ENCODE measurements at places on chromosomes 16 and 17.
A peak's percentile ranks its signal among the peaks of the same experiment; 100 is the strongest.

GRCh38 chr17:57966246-57966645, 11.0 kb upstream of the CUEDC1 start:
- no peak overlapping the region for H3K27ac ChIP-seq
- no peak overlapping the region for H3K4me3 ChIP-seq
- no peaks in the 10 kb centered on the region for H3K27me3 ChIP-seq
- H3K36me3 ChIP-seq: no peaks in the 10 kb centered on the region
- no peaks in the 10 kb centered on the region for H3K4me1 ChIP-seq

DNA sequence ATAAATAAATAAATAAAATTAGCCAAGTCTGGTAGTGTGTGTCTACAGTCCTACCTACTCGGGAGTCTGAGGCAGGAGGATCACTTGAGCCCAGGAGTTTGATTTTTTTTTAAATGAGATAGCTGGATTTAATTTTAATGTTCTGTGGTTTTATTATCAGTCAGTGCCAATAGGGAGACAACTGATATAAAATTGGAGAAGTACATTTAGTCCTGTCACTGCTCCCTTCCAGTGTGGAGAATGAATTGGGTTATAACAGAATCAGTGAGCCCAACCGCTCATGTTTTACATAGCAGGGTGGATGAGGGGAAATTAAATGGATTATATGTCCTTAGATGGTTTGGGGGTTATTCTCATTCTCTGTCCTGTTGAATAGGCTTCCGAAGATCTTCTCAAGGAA, 6.2 kb downstream of the NME1 start:
- H3K4me3 ChIP-seq: no peak overlapping the region
- no peaks in the 10 kb centered on the region for H3K4me1 ChIP-seq
- DNase-seq: no peak
- no peak overlapping the region for H3K27ac ChIP-seq
- H3K27me3 ChIP-seq: no peaks in the 10 kb centered on the region
- peaks cover 14% of the 10 kb centered on the region for H3K36me3 ChIP-seq

DNA sequence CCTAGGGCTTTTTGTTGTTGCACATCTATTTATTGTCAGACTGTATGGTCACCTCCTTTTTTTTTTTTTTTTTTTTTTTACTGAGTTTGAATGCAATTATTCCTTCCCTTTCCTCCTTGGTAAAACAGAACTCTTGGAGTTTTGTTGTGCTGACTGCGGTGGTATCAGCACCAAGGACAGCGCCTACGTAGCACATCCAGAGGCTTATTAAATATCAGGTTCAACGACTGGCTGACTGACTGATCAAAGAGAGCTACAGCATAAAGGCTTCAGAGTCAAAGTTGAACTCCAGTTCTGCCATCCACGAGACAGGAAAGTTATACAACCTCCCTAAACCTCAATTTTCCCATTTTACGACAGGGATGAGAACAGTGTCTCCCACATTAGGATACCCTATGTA, 86.1 kb upstream of the RBFOX1 start:
- DNase-seq: no peak
- no peaks in the 10 kb centered on the region for H3K4me1 ChIP-seq
- no peak overlapping the region for H3K27ac ChIP-seq

GRCh38 chr16:54173490-54173889, 113.1 kb downstream of the IRX3 start:
- H3K27me3 ChIP-seq: peaks cover 2% of the 10 kb centered on the region
- no peaks in the 10 kb centered on the region for H3K4me1 ChIP-seq
- no peak for DNase-seq
- no peak overlapping the region for H3K4me3 ChIP-seq
- H3K36me3 ChIP-seq: no peaks in the 10 kb centered on the region

DNA sequence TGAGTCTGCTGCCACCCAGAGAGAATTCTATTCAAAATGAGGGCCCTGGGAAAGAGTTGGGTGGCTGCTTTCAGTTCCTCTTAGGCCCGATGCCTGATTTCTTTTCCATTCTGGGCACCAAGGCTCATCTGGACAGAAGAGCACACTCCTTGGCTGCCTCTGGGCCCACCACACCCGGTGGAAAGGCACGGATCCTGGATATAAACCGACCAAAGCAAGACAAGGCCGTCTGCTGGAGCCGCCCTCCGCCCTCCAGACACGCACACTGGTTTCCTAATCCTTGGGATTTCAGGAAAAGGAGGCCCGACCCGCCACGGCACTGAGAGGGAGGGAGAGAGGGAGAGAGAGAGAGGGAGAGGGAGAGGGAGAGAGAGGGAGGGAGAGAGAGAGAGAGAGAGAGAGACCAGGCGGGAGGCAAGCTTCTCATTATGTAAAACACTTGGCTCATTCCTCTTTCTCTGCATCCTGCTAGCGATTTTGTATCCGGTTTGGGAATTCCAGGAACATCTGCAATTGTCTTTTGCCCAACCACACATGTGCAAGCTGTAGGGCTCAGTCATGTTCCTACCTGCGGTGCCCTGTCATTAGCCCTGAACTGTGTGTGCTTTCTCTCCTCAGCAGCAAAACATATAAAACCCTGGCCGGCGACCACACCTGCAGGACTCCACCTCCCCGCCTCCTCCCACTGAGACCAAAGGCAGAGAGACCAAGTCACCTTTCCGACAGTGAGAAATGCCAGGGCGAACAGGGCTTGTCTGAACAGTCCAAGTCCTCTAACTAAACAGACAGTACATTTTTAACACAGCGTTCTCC, 347.2 kb downstream of the SOX9 start:
- H3K36me3 ChIP-seq: no peaks in the 10 kb centered on the region
- DNase-seq: peak; percentile 69
- peaks cover 7% of the 10 kb centered on the region for H3K4me1 ChIP-seq
- no peak overlapping the region for H3K4me3 ChIP-seq

DNA sequence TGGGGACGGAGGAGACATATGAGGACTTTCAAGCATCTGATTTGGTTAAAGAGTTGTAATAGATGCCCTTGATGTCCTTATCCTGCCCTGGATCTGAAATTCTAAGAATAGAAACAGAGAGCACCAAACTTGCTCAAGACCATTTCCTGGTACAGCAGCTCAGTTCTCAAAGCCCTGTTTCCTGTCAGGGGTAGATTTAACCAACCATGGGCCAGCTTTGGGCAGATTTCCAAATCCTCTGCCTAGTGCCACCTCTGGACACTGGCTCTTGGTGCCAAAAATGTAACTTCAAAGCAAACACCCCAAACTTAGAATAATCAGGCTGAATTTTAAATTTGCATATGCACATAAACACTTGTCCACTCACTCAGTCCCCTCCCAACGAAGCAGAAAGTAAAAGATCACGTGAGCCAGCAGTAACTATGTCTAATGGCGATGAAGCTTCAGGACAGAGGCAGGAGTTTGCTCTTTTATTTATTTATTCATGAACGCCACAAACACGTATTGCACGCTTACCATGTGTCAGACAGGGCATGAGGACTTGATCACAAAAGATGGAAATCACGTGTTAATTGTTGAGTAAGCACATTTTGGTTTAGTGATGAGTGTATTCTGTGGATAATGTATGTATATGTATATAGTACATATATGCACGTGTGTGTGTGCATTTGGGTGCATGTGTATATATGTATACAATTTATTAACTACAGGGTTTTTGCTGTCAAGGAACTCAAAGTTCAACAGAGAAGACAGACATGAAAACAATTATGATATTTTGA, 23.1 kb upstream of the SDK2 start:
- H3K27me3 ChIP-seq: no peaks in the 10 kb centered on the region
- no peak for DNase-seq
- H3K27ac ChIP-seq: no peak overlapping the region
- H3K4me3 ChIP-seq: no peak overlapping the region
- H3K4me1 ChIP-seq: no peaks in the 10 kb centered on the region
- no peaks in the 10 kb centered on the region for H3K36me3 ChIP-seq

DNA sequence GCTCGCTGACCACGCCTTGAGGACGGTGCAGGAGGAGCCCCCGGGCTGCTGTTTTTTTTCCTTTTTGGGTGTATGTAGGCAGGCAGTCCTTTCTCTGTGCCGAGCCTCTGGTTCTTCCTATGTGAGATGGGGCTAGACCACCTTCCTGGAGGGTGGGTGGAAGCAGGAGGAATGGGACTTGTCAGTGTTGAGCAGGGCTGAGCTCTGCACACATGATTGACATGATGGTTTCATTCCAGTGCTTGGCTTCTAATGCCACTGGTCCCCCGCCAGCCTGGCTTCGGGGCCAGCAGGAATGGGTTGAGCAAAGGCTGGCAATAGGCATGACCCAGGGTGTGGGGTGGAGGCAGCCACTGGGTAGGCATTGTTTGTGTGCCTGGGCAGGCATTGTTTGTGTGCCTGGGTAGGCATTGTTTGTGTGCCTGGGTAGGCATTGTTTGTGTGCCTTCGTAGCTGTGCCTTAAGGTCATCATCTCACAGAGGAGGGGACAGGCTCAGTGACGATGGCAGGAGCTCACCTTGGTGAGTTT, 14.2 kb upstream of the ADCY7 start:
- H3K4me3 ChIP-seq: no peak overlapping the region
- H3K27me3 ChIP-seq: no peaks in the 10 kb centered on the region
- DNase-seq: no peak

DNA sequence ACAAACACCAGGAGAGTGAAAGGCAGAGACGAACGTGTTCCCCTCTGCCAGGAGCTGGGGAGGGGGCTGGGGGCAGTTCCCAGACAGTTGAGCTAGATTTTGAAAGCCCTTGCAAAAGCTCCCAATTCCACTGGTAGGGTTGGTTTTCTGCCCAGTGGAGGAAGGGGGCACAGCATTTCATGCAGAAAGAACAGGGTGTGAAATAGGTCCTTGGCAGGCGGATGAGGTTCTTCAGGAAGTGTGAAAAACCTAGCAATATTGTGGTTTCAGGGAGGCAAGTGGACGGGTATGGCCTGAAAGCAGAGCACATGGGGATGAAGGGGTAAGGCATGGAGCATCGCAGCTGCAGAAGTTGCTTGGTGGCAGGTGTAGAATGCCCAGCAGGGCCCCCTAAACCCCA, 248.3 kb downstream of the KATNIP start:
- H3K4me1 ChIP-seq: no peaks in the 10 kb centered on the region
- no peak overlapping the region for H3K27ac ChIP-seq
- H3K27me3 ChIP-seq: peaks cover 2% of the 10 kb centered on the region
- H3K4me3 ChIP-seq: no peak overlapping the region

GRCh38 chr17:30426292-30426691, 47.6 kb downstream of the CPD start:
- no peaks in the 10 kb centered on the region for H3K36me3 ChIP-seq
- H3K4me1 ChIP-seq: peaks cover 2% of the 10 kb centered on the region
- peak; percentile 46 for DNase-seq

GRCh38 chr16:52617591-52617990, 70.6 kb upstream of the TOX3 start:
- no peaks in the 10 kb centered on the region for H3K27me3 ChIP-seq
- H3K4me3 ChIP-seq: no peak overlapping the region
- H3K27ac ChIP-seq: no peak overlapping the region
- H3K4me1 ChIP-seq: no peaks in the 10 kb centered on the region

- H3K27ac ChIP-seq: no peak within 1 kb of the TSS
- H3K36me3 ChIP-seq: no peaks in the 10 kb centered on the region
- no peak within 1 kb of the TSS for H3K4me3 ChIP-seq
- no peaks in the 10 kb centered on the region for H3K4me1 ChIP-seq
These were observed at the start of gene SMTNL2 for GRCh38 chr17:4584101-4584916. Gene SMTNL2, plus strand, starts transcription at chr17:4584529. Its CDS starts 77 bp downstream, at chr17:4584606.

DNA sequence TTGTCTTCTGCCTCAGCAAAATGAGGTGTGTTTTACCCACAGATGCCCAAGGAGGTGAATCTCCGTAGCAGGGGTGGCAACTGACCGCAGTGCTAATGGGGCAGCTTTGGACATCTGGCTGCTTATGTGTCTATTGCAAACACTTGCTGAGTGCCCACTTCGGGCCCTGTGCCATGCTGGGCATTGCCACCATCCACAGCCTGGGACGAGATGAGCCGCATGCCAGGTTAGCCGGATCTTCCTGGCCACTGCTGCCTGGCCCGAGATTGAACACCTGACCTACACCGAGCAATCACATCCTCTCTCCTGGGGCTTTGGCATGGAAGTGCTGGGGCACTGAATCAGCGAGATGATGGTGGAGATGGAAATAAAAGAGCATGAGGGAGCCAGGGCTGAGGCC, 238.7 kb downstream of the GSG1L start:
- no peaks in the 10 kb centered on the region for H3K36me3 ChIP-seq
- H3K27me3 ChIP-seq: no peaks in the 10 kb centered on the region
- H3K27ac ChIP-seq: no peak overlapping the region
- no peaks in the 10 kb centered on the region for H3K4me1 ChIP-seq
- DNase-seq: no peak
- no peak overlapping the region for H3K4me3 ChIP-seq

DNA sequence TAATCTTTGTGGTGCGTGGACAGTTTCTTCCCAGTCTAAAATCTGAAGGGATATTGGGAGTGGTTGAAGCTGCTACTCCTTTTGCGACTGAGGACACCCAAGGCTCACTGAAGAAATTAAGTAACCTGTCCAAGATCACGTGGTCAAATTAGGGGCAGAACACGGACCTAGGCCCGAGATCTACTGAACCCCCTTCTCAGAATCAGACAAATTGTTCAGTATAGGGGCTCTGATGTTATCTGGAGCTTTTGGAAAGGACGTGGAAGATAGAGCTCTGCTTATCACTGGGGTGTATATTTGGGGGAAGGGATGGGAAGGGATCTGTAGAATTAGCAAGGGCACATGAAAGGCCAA, 857 bp downstream of the TANGO6 start:
- H3K36me3 ChIP-seq: no peaks in the 10 kb centered on the region
- peak overlapping the region; percentile 90 for H3K4me3 ChIP-seq
- no peak for DNase-seq
- peak overlapping the region; percentile 81 for H3K27ac ChIP-seq
- H3K27me3 ChIP-seq: no peaks in the 10 kb centered on the region
- no peaks in the 10 kb centered on the region for H3K4me1 ChIP-seq

- H3K27ac ChIP-seq: no peak overlapping the region
- no peaks in the 10 kb centered on the region for H3K36me3 ChIP-seq
- no peaks in the 10 kb centered on the region for H3K27me3 ChIP-seq
- H3K4me1 ChIP-seq: no peaks in the 10 kb centered on the region
- no peak overlapping the region for H3K4me3 ChIP-seq
These were observed 16.8 kb upstream of the TRPV2 start for GRCh38 chr17:16398270-16399267.

GRCh38 chr17:18167421-18167820, 16.2 kb upstream of the ALKBH5 start:
- no peaks in the 10 kb centered on the region for H3K4me1 ChIP-seq
- no peak overlapping the region for H3K4me3 ChIP-seq
- no peaks in the 10 kb centered on the region for H3K36me3 ChIP-seq
- no peak for DNase-seq
- no peaks in the 10 kb centered on the region for H3K27me3 ChIP-seq

DNA sequence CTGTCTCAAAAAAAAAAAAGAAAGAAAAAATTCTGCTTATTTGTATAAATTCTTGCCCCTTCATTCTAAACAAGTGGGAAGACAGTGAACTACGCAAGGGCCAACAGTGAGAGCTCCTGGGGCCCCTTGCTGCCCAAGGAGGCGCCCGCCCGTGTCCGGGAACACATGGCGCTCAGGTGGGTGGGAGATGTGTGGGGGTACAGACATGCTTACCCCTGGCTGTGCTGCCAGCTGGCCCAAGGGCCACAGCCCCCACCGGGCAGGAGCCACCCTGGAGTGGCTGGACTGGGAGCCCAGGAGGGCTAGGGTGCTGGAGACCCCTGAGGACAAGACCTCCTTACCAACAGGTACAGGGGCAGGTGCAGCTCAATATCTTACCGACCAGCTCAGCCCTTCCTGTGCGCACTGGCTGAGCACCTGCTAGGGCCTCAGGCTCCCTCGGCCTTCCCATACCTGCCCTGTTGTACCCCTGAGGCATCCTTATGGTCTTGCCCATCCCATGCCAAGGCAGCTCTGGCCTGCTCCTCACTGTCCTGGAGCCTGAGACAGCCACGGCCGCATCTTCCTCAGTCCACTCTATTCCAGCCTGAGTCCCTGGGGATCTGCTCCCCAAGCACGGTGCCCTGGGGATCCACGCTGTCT, 56.2 kb downstream of the CCDC57 start:
- no peaks in the 10 kb centered on the region for H3K4me1 ChIP-seq
- DNase-seq: no peak
- H3K36me3 ChIP-seq: peaks cover 10% of the 10 kb centered on the region
- H3K4me3 ChIP-seq: no peak overlapping the region

All from fibroblast of lung (primary cell).